ENCODE measurements at places on chromosomes 12 and 14.

- DNase-seq: no peak
Measured at GRCh38 chr12:116293687-116294453, 16.4 kb upstream of the MED13L start.

DNA sequence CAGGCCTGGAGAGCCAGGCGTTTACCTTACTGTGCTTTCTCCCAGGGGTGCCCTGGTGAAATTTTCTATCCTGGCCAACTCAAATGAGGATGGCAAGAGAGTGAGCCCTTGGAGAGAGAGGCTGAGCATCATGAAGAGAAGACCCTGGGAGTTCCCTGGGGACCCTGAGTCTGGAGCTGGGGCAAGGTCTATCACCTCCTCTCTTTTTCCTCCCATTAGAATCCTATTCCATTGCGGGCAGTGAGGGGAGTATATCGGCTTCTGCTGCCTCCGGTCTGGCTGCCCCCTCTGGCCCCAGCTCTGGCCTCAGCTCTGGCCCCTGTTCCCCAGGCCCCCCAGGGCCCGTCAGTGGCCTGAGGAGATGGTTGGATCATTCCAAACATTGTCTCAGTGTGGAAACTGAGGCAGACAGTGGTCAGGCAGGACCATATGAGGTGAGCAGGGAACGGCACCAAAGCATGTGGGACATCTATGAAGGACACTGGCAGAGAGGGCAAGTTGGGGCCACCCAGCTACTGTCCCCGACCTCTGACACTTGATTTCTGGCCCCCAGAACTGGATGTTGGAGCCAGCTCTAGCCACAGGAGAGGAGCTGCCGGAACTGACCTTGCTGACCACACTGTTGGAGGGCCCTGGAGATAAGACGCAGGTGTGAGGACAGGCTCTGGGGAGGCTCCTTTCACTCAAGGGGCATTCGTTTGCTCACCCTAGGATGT lies 1.6 kb downstream of the ARHGEF25 start:
- no peak for DNase-seq

DNA sequence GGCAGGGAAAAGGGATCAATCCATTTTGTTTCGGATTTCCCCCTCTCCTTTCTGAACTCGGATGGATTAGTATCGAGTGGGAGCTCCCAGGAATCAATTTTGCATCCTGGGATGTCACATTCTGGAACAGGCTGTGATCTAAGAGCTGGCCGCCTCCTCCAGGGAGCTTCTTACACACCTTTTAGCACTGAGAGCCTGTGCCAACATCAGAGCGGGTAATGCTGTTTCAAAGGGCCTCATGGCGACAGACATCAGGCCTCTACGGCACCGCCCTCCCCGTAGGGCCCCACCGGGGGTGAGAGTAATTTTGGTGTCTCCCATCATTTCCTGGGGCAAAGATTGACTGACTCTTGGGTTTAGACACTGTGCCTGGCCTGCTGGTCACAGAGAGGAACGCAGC lies 2.7 kb downstream of the GALNT9 start:
- no peak for DNase-seq

- DNase-seq: no peak
Measured at GRCh38 chr14:96502621-96503305, 581 bp downstream of the PAPOLA start.

GRCh38 chr12:132909030-132909368 lies 21.6 kb upstream of the CHFR start:
- no peak for DNase-seq

DNA sequence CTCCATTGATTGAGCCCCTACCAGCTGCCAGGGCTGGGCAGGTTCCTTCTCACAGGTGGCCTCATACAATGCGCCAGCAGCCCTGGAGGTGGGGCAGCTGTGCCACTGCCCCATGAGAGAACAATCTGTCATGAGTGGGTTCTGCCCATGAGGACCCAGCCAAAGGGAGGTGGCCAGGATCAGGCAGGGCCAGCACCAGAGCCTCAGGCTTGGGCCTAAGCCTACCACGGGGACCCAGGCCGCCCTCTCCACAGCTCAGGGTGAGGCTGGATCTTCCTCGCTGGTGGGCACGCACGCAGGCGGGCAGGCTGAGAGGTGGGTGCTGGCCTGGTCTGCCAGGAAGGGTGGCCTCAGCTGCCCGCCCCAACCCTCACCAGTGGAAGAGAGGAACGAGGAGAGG lies 110.7 kb downstream of the KIF26A start:
- no peak for DNase-seq

DNA sequence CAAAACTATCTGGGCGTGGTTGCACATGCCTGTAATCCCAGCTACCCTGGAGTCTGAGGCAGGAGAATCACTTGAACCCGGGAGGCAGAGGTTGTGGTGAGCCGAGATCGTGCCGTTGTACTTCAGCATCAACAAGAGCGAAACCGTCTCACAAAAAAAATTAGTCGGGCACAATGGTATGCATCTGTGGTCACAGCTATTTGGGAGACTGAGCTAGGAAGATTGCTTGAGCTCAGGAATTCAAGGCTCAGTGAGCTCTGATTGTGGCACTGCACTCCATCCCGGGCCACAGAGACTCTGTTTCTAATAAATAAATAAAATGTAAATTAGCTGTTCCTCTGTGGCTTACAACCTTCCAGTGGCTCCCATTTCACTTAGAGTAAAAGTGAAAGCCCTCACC lies 28.0 kb downstream of the RCOR1 start:
- DNase-seq: no peak

GRCh38 chr14:39755269-39755878 lies 323.1 kb upstream of the FBXO33 start:
- DNase-seq: no peak

DNA sequence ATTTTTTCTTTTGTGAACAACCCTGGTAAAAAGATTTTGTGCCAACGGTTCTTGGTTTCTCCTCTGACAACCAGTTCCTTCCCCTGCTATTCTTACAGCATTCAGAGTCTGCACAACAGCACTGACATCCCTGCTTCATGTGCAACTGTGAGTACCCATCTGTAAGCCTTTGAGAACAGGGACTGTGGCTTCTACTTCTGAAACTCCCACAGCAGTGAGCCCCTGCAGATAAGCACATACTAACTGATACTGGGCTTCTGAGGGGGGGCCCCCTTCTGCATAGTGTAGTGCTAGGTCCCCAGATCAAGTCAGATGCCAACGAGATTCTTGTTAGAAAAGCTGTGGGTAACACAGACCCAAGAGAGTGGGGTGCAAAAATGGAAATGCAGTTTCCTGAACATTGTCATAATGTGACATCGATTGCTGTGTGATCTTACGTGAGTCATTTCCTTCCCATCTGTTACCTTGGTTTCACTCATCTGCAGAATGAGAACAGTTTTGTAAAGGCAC lies 11.1 kb upstream of the NINJ2 start:
- peak; percentile 49 for DNase-seq

GRCh38 chr14:22007363-22007762 lies 333.7 kb upstream of the OR4E1 start:
- no peak for DNase-seq

DNA sequence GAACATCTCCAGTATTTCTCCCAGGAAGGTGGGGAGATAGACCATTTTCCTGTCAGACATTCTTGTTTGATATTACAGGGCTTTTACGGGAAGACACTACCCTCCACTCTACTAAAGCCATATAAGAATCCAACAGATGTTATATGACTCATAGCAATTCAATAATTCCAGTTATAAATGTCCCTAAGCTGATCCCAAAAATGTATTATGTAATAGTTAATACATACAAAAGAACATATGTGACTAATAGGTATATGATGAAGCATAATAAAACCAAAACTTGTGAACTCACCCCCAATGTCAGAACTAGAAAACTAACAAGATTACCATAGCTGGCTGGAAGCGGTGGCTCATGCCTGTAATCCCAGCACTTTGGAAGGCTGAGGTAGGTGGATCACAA lies 84.2 kb downstream of the EFCAB11 start:
- DNase-seq: no peak

DNA sequence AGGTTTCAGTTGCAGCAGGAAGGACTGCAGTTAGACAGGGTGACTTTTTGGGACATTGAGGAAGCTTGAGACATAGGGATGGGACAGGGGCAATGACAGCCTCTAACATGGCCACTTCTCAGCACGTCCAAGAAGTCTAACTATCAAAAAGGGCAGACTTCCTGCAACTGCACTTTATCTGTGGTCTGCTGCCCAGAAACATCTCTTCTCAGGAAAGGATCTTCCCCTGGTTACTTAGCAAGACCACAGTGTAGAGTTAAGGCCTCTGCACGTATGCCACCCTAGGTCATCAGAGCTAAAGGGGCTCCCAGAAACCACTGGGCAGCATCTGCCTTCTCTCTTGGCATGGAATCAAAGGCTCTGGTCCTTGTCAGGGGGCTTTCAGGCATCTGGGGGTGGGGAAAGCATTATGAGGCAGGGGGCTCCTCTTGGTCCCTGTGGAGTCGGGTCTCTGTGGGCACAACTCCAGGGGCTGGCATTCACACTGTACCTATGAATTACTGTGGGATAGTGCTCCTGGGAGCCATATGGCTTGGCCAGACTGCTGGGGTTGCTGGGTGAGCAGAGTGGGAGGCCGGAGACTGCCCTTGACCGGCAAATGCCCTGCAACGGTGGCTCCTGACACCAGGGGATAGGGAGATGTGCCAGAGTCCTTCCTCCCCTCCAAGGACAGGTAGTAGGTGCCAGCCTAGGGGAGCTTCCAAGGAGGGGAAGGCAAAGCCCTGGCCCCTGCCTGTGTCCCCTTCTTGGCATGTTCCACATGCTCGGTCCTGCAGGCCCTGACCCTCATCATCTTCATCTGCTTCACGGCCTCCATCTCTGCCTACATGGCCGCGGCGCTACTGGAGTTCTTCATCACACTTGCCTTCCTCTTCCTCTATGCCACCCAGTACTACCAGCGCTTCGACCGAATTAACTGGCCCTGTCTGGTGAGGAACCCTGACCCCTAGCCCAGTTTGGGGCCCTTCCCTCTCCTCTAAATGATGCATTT lies 1.0 kb downstream of the CMTM5 start:
- no peak for DNase-seq

GRCh38 chr12:58086006-58086405 lies 144.6 kb downstream of the ATP23 start:
- no peak for DNase-seq

DNA sequence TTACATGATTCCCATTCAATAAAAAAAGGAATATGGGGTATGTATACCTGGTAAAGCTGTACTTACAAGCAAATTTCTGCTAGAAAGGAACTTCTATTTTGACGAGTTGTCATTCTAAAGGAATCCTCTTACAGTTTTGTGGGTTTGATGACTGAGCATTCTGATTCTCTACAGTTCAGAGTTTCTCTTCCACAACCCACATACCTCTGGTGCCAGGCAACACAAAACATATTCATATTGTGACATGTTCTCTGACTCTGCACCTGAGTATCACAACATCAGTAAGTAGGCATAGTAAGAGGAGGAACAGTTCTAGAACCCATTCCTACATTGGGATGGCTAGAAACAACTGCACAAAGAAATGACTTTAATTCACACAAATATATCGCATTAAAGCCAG lies 636.6 kb downstream of the MED13L start:
- no peak for DNase-seq

DNA sequence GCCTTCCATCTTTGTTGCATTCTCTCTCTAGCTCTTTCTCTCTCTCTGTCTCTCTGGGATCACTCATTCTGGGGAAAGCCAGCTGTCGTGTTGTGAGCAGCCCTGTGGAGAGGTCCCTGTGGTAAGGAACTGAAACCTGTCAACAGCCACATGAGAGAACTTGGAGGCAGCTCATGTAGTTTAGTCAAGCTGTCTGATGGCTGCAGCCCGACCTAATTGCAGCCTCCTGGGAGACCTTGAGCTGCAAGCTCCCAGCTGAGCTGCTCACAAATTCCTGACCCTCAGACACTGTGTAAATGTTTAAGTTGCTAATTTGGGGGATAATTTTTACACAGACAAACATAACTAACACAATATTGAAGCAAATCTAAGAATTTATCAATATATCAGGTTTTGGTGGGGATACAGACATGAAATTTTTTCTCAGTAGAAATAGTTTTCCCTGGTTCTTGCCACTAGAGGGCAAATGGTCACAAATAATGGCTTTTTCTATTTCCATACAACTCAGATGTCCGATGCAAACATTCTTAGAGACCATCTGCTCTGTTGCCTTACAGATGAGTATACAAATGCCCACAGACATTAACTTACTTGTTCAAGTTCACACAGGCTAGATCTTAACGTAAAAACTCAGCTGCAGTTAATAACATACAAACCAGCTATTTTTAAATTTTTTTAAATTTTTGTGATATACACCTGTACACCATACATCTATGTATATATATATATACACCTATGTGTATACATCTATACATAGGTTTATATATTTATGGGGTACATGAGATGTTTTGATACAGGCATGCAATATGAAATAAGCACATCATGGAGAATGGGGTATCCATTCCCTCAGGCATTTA lies 15.5 kb upstream of the KRR1 start:
- no peak for DNase-seq

- DNase-seq: no peak
Measured at GRCh38 chr12:113271466-113271852, 50.2 kb downstream of the TPCN1 start.

DNA sequence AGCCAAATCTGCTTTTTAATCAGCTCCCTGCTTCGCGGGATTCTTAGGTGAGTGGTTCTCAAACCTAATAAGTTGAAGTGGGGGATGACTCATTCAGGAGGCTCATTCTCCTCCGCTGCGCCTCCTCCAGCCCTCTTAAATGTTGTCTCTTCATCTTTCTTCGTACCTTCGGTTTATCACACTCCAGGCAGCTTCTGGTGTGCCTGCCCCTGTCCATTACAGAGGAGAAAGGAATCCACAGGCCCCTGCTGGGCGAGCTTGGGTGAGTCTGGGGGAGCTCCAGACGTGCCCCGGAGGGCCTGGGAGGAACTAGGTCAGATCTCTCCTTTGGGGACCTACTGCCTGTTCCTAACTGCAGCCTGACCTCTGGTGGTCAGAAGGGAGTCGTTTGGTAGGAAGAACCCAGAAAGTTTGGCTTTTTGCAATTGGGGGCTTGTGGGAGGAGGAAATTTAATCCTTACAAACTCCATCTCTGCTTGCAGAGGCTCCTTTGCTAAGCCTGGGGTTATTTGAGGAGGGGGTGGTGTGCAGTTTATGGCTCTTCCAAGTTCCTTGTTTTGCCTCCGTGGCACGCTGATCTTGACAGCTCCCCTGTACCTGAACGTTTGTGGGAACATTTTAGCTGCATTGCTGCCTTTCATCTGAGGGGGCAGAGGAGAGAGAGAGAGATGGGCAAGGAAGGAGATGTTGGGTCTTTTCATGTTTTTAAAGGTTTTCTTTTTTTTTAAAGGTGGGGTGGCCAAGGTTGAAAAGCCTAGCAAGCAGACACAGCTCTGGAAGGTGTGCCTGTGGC lies 84.1 kb upstream of the GNG2 start:
- DNase-seq: no peak

GRCh38 chr14:23518709-23519108 lies 32.9 kb downstream of the ZFHX2 start:
- no peak for DNase-seq
